NCI-H1105 treated with DMSO at 0.1 percent for 48 hours (cell line): ENCODE measurements at places on chromosomes 6 and 20.
A peak's percentile ranks its signal among the peaks of the same experiment; 100 is the strongest.

DNA sequence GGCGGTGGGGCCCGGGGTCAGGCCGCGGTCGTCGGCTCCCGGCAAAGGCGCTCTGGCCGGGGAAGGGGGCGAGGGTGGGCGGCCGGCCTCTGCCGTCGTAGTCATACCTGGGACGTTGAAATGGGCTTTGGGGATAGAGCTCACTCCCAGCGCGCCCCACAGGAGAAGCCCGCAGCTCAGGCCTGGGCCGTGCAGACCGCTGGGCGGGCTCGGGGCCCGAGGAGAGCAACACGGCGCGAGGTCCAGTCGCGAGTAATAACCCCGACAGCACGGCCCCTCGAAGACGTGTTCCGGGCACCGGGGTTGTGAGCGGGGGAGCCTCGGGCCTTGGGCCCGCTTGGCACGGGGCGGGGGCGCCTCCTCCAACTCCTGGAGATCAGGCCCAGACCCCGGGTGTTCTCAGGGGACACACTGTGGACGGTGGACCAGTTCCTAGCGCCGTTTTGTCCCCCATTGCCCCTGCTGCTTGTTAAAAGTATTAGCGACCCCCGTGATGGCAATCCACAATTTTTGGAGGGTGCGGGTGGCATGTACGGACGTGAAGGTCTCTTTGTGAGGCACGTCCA is 10.9 kb downstream of the FOXC1 start:
- no peak for DNase-seq

- no peak for DNase-seq
These were observed 34.0 kb downstream of the EYA2 start for GRCh38 chr20:46928580-46929132.

DNA sequence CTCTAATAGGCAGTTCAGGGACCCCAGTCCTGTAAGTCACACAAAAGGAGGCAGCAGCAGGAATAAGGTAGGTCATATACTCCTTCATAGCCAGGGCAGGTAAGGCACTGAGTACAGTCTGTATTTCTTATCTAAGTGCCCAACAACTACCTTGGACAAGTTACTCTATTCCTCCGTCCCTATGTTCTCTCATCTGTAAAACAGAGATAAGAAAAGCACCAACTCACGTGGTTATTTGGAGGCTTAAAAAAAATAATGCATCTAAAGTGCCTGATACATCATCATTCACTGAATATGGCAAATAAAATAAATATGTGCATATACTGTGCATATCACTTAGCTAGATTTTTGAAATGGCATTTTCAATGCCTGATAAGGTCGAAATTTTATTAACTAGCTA is 298.1 kb upstream of the CDYL start:
- DNase-seq = no peak

DNA sequence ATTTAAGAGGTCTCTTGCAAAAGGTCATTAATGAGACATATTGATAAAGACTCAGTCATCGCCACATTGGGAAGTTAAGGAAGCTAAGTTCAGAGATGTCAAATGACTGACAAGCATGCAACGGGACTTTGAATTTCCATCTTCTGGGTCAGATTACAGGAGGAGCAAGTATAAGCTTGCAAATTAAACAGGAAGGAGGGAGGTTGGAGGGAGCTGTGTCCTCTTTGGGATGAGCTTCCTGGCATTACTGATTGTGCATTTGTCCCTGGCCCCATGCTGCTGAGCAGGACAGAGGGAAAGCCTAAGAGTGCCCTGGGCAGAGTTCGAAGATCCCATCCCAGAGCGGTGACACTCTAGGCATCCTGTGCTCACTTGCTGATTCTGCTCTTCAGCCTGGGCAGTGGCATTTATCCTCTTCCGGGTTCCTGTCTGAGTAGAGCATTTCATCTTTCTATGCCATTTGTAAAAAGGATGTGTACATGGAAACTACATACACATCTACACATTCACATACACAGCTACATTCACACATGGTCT is 40.5 kb downstream of the SLC22A1 start:
- DNase-seq = no peak

DNA sequence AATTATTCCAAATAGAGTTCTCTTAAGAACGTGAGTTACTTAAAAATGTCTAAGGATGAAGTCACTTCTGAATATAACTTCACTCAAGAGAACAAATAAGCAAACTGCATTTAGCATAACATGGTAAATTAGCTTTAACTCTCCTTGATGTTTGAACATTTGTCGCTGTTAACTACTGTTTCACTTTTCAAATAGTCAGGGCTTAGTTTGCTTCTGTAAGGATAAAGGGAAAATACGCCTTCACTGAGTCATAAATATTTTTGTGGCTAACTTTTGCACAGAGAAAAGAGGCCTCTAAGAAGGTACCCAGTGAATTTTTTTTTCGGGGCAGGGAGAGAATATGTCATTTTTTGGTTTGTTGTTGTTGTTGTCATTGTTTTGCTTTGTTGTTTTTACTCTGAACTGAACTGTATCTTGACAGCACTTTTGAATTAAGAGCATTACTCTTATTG is 8.1 kb downstream of the PTPN1 start:
- no peak for DNase-seq

DNA sequence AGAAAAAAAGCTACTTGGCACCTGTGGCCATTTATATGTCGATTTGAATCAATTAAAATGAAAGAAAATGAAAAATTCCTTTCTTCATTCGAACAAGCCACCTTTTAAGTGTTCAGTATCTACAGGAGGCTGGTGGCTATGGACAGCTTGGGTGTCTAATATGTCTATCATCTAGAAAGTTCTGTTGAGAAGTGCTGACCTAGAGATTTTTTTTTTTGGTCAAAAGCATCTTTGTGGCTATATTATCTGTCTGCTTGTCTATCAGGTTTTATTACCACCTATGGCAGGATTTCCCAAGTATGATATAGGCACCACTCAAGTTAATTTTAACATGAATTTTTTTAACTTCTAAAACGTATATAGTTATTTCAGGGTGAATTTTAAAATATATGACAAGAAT is 250.8 kb downstream of the TSHZ2 start:
- DNase-seq = no peak

DNA sequence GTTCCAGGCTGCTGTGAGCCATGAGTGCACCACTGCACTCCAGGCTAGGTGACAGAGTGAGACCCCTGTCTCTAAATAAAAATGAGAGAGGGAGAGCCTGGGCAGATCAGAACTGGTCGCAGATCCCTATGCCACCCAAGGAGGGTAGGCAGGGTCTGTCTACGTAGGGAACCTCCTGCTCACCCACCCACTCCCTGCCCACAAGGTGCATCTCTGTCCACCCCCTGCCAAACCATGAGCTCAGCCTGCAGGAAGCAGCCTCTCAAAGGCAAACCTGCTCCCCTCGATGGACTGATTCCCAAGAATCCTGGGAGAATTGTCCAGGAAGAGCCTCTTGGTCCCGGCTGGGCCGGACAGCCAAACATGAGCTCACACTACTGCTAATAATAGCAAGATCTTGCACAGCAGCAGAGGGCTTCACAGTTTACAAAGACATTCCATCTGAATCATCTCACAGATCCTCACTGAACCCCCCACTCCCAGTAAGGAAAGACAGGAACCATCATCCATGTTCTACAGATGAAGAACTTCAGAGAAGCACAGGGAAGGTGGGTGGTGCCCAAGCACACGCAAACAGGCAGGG is 27.8 kb upstream of the TLDC2 start:
- no peak for DNase-seq

DNA sequence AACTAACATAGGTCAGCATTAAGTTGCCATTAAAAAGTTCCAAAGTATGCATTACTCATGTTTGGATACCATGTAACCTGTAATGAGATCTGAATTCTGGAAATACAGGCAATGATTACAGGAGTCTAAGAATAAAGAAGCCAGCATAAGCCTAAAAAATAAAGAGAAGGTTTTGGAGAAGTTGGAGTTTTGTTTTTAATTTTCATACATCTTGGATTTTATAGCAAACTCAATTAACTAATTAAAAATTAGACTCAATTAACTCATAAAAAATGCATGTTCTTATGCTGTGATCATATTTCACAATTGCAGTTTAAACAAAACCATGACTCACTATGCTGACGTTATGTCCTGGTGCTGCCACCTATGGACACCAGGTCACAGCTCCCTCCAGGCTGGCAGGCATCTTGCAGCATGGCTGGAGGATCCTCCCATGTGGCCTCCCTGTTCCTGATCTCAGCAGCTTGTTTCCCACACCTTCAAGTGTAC is 648.8 kb upstream of the AGPAT4 start:
- DNase-seq = peak; percentile 67
